Uterus (tissue), 4 donors: ENCODE measurements at places on chromosomes 7 and 10. TPM values are rescaled to one million over a fixed set of nuclear protein-coding genes. Genes with fewer than 3 reads are reported as not detected.

Gene TEX36
- total RNA-seq = not detected

Gene FXYD4
- total RNA-seq = not detected

DNA sequence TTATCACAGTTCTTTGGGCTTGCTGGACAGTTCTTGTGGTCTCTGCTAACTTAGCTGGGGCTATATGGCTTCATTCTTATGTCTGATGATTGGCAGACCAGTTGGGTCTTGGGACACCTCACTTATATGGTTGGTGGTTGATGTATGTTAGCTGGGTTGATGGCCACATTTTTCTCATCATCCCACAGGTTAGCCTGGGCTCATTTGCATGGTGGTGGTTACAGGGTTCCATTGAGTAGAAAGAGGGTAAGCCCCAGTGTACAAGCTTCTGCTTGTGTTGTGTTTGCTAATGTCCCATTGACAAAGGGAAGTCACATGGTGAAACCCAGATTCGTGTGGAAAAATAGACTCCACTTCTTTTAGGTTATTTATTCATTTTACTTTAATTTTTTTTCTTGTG lies 40.6 kb downstream of the TMEM60 start:
- H3K4me1 ChIP-seq = peaks cover 4% of the 10 kb centered on the region
- DNase-seq = no peak
- H3K27me3 ChIP-seq = no peaks in the 10 kb centered on the region
- no peak overlapping the region for H3K4me3 ChIP-seq
- H3K36me3 ChIP-seq = no peaks in the 10 kb centered on the region

DNA sequence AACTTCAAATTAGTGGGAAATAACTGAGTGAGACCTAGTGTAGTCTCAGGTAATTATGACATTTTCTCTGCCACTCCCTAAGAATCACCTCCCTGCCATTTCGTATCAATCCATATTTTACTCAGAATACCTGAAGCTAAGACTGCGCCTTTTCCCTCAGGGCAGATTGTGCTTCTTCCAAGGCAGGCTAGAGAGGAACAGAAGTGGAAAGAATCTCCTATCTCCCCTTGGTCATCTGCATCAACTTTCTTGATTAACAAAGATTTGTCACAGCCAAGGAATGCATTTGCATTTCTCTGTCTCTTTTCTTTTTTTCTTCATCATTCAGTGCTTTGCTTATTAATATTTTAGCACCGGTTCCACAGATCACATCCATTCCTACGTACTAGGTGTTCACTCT lies 119.1 kb downstream of the PTPRZ1 start:
- H3K27me3 ChIP-seq = no peaks in the 10 kb centered on the region
- no peak overlapping the region for H3K4me3 ChIP-seq
- no peaks in the 10 kb centered on the region for H3K36me3 ChIP-seq
- H3K4me1 ChIP-seq = no peaks in the 10 kb centered on the region

DNA sequence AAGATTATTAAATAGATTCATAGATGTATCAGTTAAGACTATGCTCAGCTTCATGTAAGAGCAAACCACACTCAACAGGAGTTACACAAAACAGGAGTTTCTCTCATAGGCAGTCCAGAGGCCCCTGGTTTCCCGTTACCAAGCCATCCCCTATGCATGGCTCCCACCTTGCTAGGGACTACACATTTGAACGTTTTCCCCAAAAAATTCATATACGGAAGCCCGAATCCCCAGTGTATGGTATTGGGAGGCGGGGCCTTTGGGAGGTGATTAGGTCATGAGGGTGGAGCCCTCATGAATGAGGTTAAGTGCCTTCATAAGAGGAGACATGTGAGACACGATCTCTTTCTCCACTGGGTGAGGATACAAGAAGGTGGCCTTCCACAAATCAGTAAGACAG lies 29.1 kb downstream of the RSU1 start:
- H3K4me3 ChIP-seq = no peak overlapping the region
- H3K27ac ChIP-seq = no peak overlapping the region
- H3K36me3 ChIP-seq = no peaks in the 10 kb centered on the region
- no peak for DNase-seq
- H3K4me1 ChIP-seq = no peaks in the 10 kb centered on the region
- no peaks in the 10 kb centered on the region for H3K27me3 ChIP-seq
